ENCODE measurements at places on chromosomes 3 and 15.
A peak's percentile ranks its signal among the peaks of the same experiment; 100 is the strongest.

DNA sequence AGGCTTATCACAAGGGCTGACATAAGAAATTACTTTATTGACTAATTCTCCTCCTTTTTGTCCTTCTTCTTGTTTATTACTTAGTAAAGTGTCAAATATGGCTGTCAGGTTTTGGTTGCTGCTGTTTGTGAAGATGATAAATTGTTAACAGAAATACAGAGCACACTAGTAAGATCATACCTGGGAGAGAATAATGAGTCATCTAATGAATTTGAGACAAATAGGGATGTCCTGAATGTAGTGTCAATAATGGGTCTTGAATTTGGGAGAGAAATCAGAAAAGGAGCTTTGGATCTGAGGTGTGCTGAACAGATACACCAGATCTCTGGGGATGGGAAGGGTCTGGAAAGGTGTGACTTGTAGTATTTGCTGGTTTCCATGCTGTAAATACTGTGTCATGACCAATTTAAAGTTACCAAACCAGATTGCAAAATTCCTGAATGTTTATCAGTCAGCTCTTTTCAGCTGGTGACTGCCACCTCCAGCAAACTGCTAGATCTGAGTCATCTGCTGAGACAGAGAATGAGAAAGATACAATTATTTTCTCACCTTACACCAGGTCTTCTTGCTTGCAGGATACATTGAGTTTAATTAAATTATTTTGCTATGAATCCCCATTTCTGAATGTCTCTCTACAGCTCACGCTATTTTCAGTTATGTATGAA, 76.7 kb upstream of the SATB1 start:
- DNase-seq = no peak

GRCh38 chr3:16168211-16168610, 6.3 kb upstream of the GALNT15 start:
- no peak for DNase-seq

GRCh38 chr3:106242781-106243180, 374.0 kb upstream of the CBLB start:
- DNase-seq = no peak

DNA sequence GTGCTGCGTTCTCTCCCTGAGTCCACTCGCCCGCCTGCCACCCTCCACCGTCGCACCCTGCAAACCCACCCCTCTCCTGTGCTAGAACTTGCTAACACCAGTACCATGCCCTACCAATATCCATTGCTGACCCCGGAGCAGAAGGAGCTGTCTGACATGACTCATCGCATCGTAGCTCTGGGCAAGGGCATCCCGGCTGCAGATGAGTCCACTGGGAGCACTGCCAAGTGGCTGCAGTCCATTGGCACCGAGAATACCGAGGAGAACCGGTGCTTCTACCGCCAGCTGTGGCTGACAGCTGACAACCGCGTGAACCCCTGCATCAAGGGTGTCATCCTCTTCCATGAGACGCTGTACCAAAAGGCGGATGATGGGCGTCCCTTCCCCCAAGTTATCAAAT, 4.9 kb upstream of the ALAS1 start:
- DNase-seq = no peak

GRCh38 chr15:92076541-92076940, 223.0 kb downstream of the SLCO3A1 start:
- DNase-seq = no peak

- DNase-seq = no peak
Measured at GRCh38 chr3:129530821-129531220, 2.4 kb downstream of the RHO start.

- no peak for DNase-seq
Measured at GRCh38 chr15:58515807-58516206, 84.0 kb downstream of the LIPC start.

DNA sequence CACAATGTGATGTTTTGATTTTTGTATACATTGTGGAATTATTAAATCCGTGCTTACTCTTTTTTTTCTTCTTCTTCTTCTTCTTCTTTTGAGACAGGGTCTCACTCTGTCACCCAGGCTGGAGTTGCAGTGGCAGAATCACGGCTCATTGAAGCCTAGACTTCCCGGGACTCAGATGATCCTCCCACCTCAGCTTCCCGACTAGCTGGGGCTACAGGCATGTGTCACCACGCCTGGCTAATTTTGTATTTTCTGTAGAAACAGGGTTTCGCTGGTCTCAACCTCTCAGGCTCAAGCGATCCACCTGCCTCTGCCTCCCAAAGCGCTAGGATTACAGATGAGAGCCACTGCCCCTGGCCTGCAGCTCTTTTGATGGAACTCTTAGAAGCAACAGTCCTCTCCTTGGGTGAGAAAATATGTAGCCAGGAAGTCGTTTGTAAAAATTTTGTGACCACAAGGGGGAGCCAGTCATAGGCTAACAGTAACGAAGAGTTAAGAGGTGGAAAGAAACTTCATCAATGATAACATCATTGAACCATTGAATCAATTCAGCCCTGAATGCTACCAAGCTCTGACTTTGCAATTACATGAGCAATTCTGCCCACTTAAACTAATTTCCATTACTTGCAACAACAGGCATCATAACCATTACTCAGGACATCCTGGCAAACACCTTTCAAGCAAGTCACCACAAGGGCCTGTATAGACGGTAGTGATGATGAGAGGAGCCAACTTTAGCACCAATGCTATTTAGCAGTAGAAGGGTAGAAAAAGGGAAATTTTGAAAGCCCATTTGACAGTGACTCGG, 16.7 kb upstream of the CMTM7 start:
- DNase-seq = peak; percentile 13

GRCh38 chr3:168364967-168365366, 269.2 kb upstream of the GOLIM4 start:
- DNase-seq = no peak

DNA sequence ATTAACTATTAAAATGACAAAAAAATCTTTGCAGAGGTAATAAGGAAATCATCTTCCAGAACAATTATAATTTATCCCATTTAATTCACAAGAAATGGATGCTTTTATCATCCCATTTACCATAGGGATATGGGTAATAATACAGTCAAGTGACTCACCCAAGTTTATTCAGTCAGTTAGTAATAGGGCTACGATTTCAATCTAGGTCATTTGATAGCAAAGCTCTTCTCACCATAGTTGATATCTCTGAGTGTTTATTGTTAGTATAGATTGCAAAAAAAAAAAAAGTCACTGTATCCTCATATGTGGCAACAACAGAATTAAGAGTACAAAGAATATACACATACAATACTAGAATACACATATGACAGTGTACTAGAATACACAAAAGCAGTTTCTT, 797.1 kb downstream of the ROBO1 start:
- DNase-seq = no peak

GRCh38 chr3:20890111-20890519, 704.1 kb upstream of the SGO1 start:
- no peak for DNase-seq

DNA sequence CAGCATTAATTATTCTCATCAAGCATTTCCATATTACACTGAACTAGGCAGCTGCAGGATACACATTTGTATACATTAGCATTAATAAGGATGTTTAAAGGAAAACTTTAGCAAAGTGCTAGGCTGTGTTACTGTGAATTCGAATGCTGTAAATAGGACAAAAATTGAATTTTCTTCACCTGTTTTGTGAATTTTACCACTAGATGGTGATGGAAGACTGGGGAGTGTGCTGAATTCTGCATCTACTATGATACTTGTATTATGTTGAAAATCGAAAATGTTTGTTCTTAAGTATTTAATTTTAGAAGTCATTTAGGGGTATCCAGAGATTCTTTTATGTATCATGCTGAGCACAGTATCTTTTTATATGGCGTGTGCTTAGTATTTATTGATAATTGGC, 12.3 kb upstream of the P2RY14 start:
- DNase-seq = no peak

- no peak for DNase-seq
Measured at GRCh38 chr3:173479301-173479700, 81.8 kb downstream of the NLGN1 start.

DNA sequence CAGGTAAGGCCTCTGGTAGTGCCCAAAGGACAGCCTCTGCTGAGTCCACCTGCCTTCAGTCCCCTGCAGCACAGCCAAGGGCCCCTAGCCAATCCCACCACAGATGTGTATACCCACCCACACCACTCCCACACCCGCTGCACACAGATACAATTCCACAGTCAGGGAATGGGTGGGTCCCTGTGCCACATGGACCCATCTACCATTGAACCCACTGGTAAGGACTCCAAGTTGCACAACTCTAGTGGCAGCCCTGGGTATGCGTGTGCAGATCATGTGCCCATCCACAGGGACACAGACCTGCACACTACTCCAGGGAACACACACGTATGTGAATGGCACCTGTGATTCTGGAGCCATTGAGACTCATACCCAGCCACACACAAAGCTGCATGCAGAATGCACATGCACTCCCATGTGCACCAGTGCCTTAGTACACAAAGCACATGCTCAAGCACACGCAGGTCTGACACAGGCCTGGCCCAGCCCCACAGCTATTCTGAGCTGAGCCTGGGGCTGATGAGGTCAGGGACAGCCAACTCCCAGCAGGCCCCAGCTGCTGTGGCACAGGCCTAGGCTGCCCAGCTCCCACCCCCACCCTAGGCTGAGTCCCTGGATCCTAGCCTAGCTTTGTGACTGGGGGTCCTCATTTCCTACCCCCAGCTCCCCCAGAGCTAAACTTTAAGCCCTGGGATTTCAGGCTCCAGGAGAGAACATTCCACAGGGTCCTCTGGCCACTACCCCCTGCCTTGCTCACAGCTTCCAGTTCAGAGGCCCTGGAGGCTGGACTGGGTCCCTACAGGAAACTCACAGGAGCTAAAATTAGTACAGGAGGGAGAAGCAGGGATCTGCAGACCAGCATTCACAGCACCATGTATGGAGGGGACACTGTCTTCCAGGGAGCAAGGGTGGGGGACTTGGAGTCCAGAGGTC, 2.7 kb upstream of the ALS2CL start:
- DNase-seq = no peak

DNA sequence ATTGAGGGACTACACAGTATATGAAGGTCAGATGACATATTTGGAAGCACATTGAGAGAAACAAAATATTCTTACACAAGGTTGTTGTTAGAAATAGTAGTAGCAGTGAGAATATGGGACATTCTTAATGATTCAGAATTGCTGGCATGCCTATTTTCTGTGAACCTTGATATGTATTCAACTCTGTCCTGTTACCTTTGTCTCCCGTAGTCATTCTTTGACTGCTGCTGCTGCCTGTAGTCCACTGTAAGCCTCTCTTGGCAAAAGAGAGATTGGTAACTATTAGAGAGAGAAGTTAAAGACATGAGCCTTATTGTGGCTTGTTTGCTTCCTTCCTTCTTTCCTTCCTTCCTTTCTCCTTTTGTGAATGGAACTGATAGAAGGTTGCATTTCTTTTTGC, 64.5 kb downstream of the TCF12 start:
- DNase-seq = no peak

DNA sequence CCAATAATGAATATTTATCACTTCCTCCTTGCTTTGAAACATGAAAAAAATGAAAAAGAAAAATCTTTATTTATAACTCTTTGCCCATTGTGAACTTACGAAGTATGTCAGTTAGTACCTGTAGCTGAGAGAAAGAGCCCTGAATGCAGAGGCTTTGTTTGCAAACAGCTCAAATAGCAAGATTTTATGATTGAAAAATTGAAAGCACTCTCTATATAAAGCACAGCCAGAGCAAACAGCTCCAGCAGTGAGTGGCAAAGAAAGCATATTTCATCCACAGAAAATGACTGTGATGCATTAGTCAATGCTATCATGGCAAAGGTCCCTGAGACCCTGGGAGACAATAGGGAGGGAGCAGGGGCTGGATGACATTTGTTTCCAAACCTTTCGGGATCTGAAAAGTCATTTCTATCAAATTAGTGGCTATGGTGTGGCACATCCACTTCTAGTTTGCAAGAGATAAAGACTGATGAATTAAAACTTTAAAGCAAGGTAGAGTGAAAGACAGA, 576.1 kb downstream of the OTOL1 start:
- DNase-seq = no peak

GRCh38 chr3:35965908-35966307, 326.6 kb downstream of the ARPP21 start:
- no peak for DNase-seq

- no peak for DNase-seq
Measured at GRCh38 chr15:58074452-58074851, 8.9 kb upstream of the ALDH1A2 start.

- DNase-seq = no peak
Measured at GRCh38 chr3:114351123-114351821, 57.4 kb downstream of the TIGIT start.

- no peak for DNase-seq
Measured at GRCh38 chr3:127000761-127001160, 17.8 kb downstream of the PLXNA1 start.

DNA sequence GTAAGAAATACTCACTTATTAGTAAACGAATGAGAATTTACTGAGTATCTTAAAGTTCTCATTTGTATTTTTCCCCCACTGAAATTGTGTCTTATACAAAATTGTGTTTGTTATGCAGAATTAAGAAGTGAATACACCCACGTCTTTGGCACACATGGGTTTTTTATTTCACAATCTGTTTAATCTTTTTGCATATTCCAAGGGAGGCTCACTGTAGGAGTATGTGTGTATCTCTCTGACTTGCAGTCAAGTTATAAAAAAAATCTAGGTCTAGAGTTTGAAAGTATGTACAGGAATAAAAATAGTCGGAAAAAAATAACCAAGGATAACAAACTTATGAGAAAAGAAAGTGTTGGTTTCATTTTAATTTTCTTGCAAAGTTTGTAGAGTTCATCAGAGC, 255.2 kb downstream of the PDCD6IP start:
- no peak for DNase-seq

DNA sequence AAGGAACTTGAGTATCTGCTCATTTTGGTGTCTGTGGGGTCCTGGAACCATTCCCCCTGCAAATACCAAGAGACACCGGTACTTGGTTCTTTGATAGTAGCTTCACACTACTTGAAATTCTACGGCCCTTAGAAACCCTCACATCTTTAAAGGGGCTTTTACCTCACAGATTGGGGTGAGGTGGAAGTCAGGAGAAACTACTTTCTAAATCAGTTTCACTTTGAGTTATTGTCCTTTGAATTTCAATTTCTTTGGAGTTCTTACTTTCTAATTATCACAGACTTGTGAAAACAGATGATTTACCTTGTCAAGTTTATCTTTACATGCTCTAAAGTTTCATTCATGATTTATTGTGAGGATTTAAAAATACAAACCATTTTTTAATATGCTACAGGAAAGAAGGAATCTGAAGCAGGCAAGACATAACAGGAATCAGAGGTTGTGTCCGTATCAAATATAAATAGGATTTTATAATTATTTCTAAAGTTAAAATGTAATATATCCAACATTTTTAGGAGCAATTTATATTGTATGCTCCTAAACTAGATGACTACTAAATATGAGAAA, 98.9 kb downstream of the NEDD4 start:
- DNase-seq = no peak

All from NCI-H2107 (cell line).